ENCODE measurements at places on chromosomes 4 and X.

GRCh38 chr4:83112231-83112630 is 2.3 kb downstream of the PLAC8 start:
- DNase-seq, result no peak

GRCh38 chr4:10582059-10582686 is 102.4 kb downstream of the CLNK start:
- DNase-seq, result peak; percentile 23

GRCh38 chr4:54625391-54625790 is 32.4 kb upstream of the KIT start:
- DNase-seq, result no peak

- DNase-seq, result no peak
Measured at GRCh38 chrX:13196782-13197181, 123.1 kb downstream of the ATXN3L start.

DNA sequence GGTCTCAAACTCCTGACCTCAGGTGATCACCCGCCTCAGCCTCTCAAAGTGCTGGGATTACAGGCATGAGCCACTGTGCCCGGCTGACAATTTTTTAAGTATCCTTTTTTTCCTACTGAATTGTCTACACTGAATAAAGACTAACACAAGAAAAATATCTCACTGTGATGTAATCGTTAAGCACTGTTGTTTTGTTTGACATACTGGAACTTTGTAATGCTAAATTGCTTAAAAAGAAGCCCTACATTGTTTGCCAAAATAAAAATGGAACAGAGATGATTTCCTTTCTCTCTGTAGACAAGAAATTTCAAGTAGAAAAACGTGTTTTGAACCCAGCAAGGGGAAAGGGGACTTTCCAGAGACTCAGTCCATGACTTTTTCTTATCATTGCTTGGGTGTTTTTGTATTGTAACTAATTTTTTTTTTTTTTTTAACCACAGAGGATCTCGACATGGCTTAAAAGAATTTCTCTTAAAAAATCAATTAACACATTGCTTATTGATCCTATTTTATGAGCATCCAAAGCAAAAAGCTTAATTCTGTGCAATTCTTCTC is 74.9 kb downstream of the TMEM156 start:
- DNase-seq, result no peak

DNA sequence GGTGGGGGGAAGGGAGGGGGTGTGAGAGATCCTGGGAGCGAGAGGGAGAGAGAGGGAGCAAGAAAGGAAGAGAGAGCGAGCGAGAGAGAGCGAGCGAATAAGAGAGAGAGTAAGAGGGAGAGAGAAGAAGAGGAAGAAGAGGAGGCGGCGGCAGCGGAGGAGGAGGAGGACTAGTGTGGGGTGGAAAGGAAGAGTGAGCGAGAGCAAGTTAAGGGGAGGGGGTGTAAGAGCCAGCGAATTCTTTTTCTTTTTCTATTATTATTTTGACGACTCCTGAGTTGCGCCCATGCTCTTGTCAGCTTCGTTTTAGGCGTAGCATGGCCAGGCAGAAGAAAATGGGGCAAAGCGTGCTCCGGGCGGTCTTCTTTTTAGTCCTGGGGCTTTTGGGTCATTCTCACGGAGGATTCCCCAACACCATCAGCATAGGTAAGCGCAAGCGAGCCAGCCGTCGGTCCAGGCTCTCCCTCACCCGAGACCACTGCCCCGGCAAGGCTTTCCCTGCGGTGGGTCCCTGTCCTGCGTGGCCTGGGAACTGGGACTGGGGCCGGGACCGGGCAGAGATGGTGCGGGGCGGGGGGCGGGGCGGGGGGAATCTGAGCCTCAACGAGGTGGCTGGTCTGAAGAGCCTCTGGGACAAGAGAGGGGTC is at the start of gene GRIA3:
Gene GRIA3, plus strand, starts transcription at position 60 of the 647 bp plus-strand sequence. Its CDS starts 258 bp downstream, at position 318.
- DNase-seq, result no peak

GRCh38 chrX:23557070-23557469 is 110.2 kb upstream of the PRDX4 start:
- DNase-seq, result no peak

DNA sequence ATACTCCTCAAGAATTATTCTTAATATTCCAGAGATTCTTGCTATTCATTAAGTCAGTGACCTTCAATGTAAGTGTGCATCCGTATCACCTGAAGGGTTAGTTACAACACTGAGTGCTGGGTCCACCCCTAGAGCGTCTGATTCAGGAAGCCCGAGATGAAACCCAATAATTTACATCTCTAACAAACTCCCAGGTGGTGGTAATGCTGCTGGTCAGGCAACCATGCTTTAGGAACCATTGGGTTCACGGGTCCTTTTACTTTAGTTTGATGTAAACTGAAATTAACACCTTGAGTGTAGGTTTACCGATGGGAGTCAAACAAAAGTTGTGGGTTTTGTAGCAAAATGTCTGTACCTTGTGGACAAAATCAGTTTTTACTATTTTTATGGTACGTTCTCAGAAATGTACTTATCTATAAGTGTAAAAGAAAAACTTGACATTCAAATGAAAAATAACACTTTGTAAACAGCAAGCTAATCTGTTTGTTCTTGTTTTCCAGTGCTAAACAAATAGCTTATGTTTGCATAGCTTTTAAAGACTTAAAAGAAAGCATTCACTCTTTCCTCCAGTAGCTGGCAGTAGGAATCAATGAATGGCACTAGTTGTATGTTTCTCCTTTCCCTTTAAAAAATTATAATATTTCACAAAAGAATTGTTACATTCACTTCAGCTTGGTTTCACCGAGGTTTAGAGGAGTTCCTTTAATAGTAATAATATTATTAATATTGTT is 32.7 kb downstream of the ACE2 start:
- no peak for DNase-seq

GRCh38 chr4:20252656-20253282 is 1.1 kb downstream of the SLIT2 start:
- DNase-seq, result no peak

DNA sequence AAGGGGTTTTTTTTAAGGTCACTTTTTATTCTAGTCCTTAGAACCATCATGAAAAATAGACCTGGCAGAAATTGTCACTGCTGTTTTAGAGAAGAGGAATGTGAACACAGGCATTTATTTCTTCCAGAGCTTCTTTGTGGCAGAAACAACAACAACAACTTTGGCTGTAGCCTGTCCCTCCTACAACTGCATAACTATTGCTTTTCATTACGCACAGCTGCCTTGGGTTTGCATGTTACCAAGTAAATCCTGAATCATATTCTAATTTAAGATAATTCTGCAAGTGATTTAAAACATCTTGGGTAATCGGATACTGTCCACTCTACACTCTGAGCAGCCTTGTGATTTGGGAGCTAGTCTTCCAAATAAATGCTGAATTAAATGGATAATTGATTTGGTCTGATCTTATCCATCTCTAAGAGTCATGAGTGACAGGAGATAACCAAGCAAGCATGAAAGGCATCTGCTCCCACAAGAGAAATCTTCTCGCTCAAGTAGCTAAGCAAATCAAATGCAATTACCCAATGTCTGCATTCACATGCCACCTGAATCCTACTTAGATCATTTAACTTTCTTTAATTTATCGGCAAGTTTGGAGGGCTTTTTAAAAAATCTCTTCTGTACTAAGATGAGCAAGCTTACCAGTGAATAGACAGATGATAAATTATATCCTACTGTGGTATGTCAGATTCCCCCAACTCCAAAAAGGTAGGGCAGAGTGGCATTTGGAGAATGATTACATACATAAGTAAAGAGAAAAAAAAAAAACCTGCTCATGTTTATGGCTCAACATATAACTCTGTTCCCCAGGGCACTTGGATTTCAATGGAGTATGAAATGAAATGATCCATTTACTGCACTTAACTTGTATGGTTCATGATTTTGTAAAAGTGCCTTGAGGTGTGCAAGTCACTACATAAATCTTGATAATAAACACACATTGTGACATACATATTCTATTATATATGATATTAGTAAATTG is 73.6 kb downstream of the EGF start:
- no peak for DNase-seq

- peak; percentile 55 for DNase-seq
Measured at GRCh38 chrX:151870602-151871001, 42.1 kb upstream of the MAGEA4 start.

Data from AG04450 (cell line).